ENCODE measurements at places on chromosomes 1 and 21. TPM values are rescaled to one million over a fixed set of nuclear protein-coding genes. Genes with fewer than 3 reads are reported as not detected.

The COL6A1 gene
- total RNA-seq = 188 TPM

The TMEM52 gene
- 1.7 TPM for total RNA-seq

The WNT2B gene
- total RNA-seq = 2.0 TPM

The IQCC gene
- 0.92 TPM for total RNA-seq

The TDRD5 gene
- total RNA-seq = not detected

The NLRP3 gene
- 0.64 TPM for total RNA-seq

The GPR157 gene
- 42.2 TPM for total RNA-seq

The PEX14 gene
- 21.0 TPM for total RNA-seq

The GUCA2B gene
- not detected for total RNA-seq

The IGSF3 gene
- total RNA-seq = 11.7 TPM

The TGFB2 gene
- total RNA-seq = 2.0 TPM

The GRHL3 gene
- total RNA-seq = not detected

The S100A13 gene
- 124 TPM for total RNA-seq

The S100A12 gene
- 3.5 TPM for total RNA-seq

The INAVA gene
- 0.05 TPM for total RNA-seq

The KLF17 gene
- total RNA-seq = not detected

The HTR6 gene
- total RNA-seq = not detected

The KIAA0319L gene
- 77.9 TPM for total RNA-seq

The OR2L5 gene
- total RNA-seq = not detected

The KRTAP13-2 gene
- not detected for total RNA-seq

The LCE6A gene
- not detected for total RNA-seq

The SLAMF9 gene
- total RNA-seq = not detected

The SNIP1 gene
- 9.7 TPM for total RNA-seq

The NR5A2 gene
- total RNA-seq = 1.7 TPM

The KLHDC7A gene
- not detected for total RNA-seq

The FCGR1A gene
- total RNA-seq = 1.1 TPM
